EL (cell line): ENCODE measurements at places on chromosomes 7 and 10.

DNA sequence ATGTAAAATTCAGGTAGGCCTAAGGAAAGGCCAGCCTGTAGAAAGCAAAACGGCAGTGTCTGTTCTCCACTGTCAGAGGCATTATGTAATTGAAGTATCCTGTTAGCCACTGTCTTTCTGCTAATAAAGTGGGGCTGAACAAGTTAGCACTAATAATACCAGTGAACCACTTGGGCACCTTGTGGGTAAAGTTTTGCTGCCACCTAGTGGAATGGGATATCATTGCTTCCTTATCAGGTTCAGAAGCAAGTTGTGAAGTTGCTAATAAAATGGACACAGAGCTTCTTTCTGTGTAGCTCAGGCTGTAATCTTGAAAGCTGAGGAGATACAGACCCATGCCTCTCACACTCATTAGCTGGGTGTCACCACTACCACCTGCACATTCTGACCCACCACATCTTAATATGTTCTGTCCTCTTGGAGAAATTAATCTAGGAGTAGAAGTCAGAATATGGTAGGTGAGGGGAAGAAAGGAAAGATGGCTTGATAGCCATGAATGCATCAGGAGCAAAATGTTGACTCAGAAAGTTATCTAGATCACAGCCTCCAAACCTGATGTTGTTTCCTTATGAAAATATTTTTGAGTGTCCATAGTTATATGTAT lies 175.1 kb downstream of the SEPTIN7 start:
- DNase-seq = peak; percentile 70

GRCh38 chr10:73003822-73004221 lies 49.2 kb upstream of the PLA2G12B start:
- no peak for DNase-seq

DNA sequence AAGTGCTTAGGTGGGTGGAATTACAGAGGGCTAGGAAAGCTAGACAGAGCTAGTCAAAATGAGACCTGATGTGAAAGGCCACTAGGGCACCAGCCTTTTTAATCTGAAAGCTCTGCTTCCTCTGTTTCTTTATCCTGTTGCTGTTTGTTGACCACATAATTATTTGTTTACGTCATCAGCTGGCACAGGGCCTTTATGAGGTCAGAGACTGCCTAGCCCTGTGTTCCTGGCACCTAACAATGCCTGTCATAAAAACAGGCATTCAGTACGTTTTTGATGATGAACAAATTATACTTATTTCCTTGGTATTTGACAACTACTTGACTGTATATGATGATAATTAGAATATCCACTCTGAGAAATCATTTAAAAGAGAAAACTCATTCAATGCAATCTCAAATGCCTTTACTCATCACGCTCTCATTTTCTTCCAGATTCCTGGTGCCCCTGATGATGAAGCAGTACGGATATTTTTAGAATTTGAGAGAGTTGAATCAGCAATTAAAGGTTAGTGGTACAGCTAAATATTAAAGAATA lies 26.0 kb downstream of the RBM17 start:
- DNase-seq = peak; percentile 88

DNA sequence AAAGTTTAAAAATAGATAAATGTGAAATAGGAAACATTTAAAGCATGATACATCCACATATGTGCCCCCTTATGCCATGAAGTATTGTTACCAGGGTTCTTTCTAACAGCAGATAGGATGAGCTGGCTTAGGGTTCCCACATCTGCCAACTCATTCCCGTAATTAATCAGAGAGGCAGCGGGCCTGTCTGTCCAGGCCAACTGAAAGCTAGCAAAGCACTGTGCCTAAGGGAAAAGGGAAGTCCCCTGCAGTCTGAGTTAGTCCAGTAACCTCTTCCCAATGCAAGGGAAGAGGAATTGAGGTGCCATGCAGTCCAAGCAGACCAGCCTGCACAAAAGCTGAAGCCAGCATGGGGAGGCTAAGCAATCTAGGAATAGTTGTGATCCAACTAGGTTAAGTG lies 18.3 kb upstream of the ZC3HAV1L start:
- no peak for DNase-seq

- peak; percentile 22 for DNase-seq
These were observed 322.9 kb upstream of the NRP1 start for GRCh38 chr10:33657154-33657908.

DNA sequence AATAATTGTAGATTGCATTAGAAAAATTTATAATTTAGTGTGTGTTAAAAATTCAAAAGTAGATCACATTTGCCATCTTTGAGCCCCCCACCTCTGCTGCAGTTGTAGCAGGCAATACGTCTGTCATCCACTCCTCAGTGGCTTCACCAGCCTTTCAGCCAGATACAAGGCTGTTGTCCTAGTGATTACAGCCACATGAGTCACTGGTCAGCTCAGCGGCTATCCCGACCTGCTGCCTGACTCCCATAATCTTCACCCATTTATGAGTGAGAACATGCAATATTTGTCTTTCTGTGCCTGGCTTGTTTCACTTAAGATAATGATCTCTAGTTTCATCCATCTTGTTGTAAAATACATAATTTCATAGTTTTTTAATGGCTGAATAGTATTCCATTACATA lies 9.2 kb downstream of the OR2A5 start:
- peak; percentile 37 for DNase-seq

- no peak for DNase-seq
These were observed 445.7 kb downstream of the ADRA2A start for GRCh38 chr10:111522551-111522950.

GRCh38 chr10:80909254-80909653 lies 371.6 kb downstream of the SH2D4B start:
- DNase-seq = no peak

- DNase-seq = no peak
These were observed 457.3 kb upstream of the NFE2L3 start for GRCh38 chr7:25694699-25695098.

- no peak for DNase-seq
These were observed 178.4 kb downstream of the CPEB3 start for GRCh38 chr10:92112462-92112861.

- DNase-seq = peak; percentile 43
These were observed 81.4 kb downstream of the FAM185A start for GRCh38 chr7:102830197-102830596.

DNA sequence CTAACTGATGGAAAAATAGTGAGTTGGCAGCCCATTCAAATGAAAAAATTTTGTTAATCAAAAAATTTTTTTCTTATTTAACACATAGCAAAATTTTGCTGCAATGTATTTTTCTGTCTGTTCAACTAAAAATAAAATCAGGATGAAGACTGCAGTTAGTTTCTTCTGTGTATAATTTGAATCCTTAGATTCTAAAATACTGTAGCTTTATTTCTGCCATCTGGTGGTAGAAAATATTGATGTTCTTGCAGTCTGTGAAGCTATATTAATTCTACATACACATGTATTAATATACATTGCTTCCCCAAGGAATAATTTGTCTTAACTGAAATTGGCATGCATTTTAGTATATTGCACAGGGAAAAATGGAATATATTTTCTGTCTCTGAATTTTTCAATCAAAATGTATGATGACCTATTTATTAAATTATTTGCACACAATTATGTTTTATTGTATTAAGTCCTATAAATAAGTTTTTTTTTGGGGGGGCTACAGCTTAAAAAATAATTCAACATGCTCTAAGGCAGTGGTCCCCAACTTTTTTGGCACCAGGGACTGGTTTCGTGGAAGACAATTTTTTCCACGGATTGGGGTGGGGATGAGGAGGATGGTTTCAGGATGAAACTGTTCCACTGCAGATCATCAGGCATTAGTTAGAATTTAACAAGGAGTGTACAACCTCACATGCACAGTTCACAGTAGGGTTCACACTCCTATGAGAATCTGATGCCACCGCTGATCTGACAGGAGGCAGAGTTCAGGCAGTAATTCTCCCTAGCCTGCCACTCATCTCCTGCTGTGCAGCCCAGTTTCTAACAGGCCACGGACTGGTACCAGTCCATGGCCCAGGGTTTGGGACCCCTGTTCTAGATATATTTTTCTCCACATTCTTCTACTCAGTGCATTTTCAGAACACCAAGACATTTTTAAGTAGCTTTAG lies 119.4 kb downstream of the GNAT3 start:
- DNase-seq = peak; percentile 38
